ENCODE measurements at places on chromosomes 7 and 10. TPM values are rescaled to one million over a fixed set of nuclear protein-coding genes. Genes with fewer than 3 reads are reported as not detected.

The INSYN2A gene
- 1.7 TPM for total RNA-seq

The PRKCQ gene
- total RNA-seq: 1.3 TPM

The SMO gene
- total RNA-seq: 5.9 TPM

The DNAJB9 gene
- total RNA-seq: 21.6 TPM

The PHYHIPL gene
- 6.2 TPM for total RNA-seq

The TSPAN12 gene
- total RNA-seq: 6.0 TPM

The CCZ1B gene
- total RNA-seq: 123 TPM

The POLD2 gene
- 71.2 TPM for total RNA-seq

The ZP3 gene
- total RNA-seq: 3.4 TPM

The CPVL gene
- total RNA-seq: 20.3 TPM

The ITIH5 gene
- total RNA-seq: 0.29 TPM

The FAM25A gene
- not detected for total RNA-seq

The CREB5 gene
- 50.4 TPM for total RNA-seq

The ZNF25 gene
- total RNA-seq: 7.7 TPM

The RNF148 gene
- total RNA-seq: not detected

The UPK3B gene
- total RNA-seq: 6.5 TPM

The AKR1E2 gene
- total RNA-seq: 8.7 TPM

The ADAM22 gene
- 91.9 TPM for total RNA-seq

The EPO gene
- total RNA-seq: not detected

The HOXA10 gene
- total RNA-seq: not detected

The CPN1 gene
- total RNA-seq: not detected

The ZNF425 gene
- 6.5 TPM for total RNA-seq

The OPALIN gene
- total RNA-seq: not detected

The GSTO2 gene
- 2.0 TPM for total RNA-seq

The GJD4 gene
- total RNA-seq: not detected

The CCDC186 gene
- 15.7 TPM for total RNA-seq

The ADAM12 gene
- 18.4 TPM for total RNA-seq

The LIPM gene
- total RNA-seq: not detected

The SEMA3D gene
- 13.6 TPM for total RNA-seq

The ABCF2 gene
- total RNA-seq: 39.1 TPM

The LRIT1 gene
- total RNA-seq: not detected

The LDB3 gene
- total RNA-seq: 92.0 TPM

The RSPH10B gene
- total RNA-seq: not detected

The GAD2 gene
- total RNA-seq: not detected

The SPAM1 gene
- total RNA-seq: not detected

The RAB11FIP2 gene
- 21.8 TPM for total RNA-seq

The VGF gene
- 8.4 TPM for total RNA-seq

The C10orf88 gene
- 14.0 TPM for total RNA-seq

The ANXA11 gene
- 2.3 TPM for total RNA-seq

The CLDN4 gene
- 0.54 TPM for total RNA-seq

The CXCL12 gene
- total RNA-seq: 2.2 TPM

The OIT3 gene
- not detected for total RNA-seq

The CYP2C8 gene
- total RNA-seq: 3.2 TPM

The IGF2BP3 gene
- 47.0 TPM for total RNA-seq

The NKX1-2 gene
- total RNA-seq: 0.59 TPM

The PDK4 gene
- not detected for total RNA-seq

The ZNF485 gene
- total RNA-seq: 3.4 TPM

The PTPN20 gene
- not detected for total RNA-seq

The ZNF467 gene
- total RNA-seq: 1.4 TPM

The C10orf105 gene
- total RNA-seq: not detected

The CDHR1 gene
- total RNA-seq: 6.1 TPM

The C10orf67 gene
- total RNA-seq: not detected

The VENTX gene
- total RNA-seq: 1.6 TPM
